ENCODE measurements at places on chromosomes 3 and 15. TPM values are rescaled to one million over a fixed set of nuclear protein-coding genes. Genes with fewer than 3 reads are reported as not detected.

- H3K4me3 ChIP-seq, result no peak overlapping the region
- no peak for DNase-seq
- no peaks in the 10 kb centered on the region for H3K36me3 ChIP-seq
- H3K27ac ChIP-seq, result no peak overlapping the region
- no peaks in the 10 kb centered on the region for H3K27me3 ChIP-seq
These were observed 21.7 kb downstream of the RPLP1 start for GRCh38 chr15:69474291-69474690.

Gene AMIGO3
- 0.35 TPM for total RNA-seq

DNA sequence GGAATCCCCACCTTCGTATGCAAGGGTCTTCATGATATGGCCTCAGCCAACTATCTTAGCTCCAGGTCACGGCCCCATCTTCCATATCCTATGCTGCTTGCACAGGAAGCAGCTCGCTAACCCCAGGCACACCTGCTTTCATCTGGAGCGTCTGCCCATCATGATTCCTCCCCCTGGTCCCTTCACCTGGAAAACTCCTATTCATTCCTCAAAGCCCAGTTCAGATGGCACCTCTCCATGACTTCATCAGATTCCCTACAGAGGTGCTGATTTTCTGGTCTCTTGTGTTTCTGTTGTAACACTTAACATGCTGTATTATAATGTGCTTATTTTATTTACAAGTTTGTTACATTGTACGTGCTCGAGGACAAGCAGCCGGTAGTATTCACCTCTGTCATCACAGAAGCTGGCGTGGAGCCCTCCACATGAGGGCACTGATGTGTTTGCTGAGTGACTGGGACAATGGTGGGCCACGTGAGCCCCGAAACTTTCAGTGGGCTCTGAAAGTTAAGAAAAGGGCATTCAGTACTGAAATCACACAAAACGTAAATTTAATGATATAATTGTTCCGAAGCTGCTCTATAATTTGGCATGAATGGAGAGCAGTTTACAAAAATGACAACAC lies 16.2 kb downstream of the MUC20 start:
- no peak overlapping the region for H3K27ac ChIP-seq
- H3K4me3 ChIP-seq, result no peak overlapping the region
- DNase-seq, result peak; percentile 79
- no peaks in the 10 kb centered on the region for H3K4me1 ChIP-seq
- H3K36me3 ChIP-seq, result peaks cover 17% of the 10 kb centered on the region

GRCh38 chr3:83224101-83224868 lies 1462.8 kb upstream of the GBE1 start:
- DNase-seq, result no peak
- H3K36me3 ChIP-seq, result no peaks in the 10 kb centered on the region
- peaks cover 11% of the 10 kb centered on the region for H3K4me1 ChIP-seq
- H3K27ac ChIP-seq, result no peak overlapping the region
- H3K27me3 ChIP-seq, result no peaks in the 10 kb centered on the region

Gene SLC12A6
- 25.5 TPM for total RNA-seq

GRCh38 chr3:158970006-158970405 lies 168.2 kb downstream of the MFSD1 start:
- H3K27ac ChIP-seq, result no peak overlapping the region
- no peaks in the 10 kb centered on the region for H3K4me1 ChIP-seq
- no peaks in the 10 kb centered on the region for H3K36me3 ChIP-seq
- peaks cover 21% of the 10 kb centered on the region for H3K27me3 ChIP-seq
- DNase-seq, result no peak

GRCh38 chr3:107913701-107914100 lies 177.1 kb downstream of the CD47 start:
- H3K27me3 ChIP-seq, result peaks cover 4% of the 10 kb centered on the region
- no peaks in the 10 kb centered on the region for H3K4me1 ChIP-seq
- DNase-seq, result no peak
- H3K27ac ChIP-seq, result no peak overlapping the region

Gene PP2D1
- total RNA-seq, result not detected

Gene ITIH1
- not detected for total RNA-seq

DNA sequence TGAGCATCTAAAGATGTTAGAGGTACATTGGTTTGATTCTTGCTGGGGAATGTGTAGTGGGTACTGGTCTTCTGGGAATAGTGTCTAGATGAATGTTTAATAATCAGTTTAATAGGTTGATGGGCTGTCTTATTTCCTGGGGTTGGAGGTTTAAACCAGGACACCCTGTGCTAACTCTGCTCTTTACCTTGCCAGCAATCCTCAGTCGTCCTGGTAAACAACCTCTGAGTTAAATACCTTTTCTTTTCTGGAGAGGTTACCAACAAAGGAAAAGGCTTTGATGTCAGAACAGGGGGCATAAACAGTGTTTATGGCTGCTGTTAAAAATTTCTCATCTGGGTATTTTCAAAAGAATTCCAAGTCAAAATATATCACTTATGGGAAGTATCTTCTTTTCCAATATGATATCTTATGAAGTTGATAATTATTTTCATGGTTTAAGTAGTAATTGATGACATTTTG lies 23.5 kb downstream of the MITF start:
- H3K27ac ChIP-seq, result peak overlapping the region; percentile 55
- peaks cover 41% of the 10 kb centered on the region for H3K4me1 ChIP-seq
- no peak overlapping the region for H3K4me3 ChIP-seq
- no peaks in the 10 kb centered on the region for H3K27me3 ChIP-seq
- no peak for DNase-seq

- H3K27me3 ChIP-seq, result peaks cover 2% of the 10 kb centered on the region
- no peak overlapping the region for H3K4me3 ChIP-seq
- H3K4me1 ChIP-seq, result peaks cover 15% of the 10 kb centered on the region
- DNase-seq, result no peak
- no peak overlapping the region for H3K27ac ChIP-seq
- no peaks in the 10 kb centered on the region for H3K36me3 ChIP-seq
These were observed 599.3 kb downstream of the PYDC2 start for GRCh38 chr3:192060160-192060781.

DNA sequence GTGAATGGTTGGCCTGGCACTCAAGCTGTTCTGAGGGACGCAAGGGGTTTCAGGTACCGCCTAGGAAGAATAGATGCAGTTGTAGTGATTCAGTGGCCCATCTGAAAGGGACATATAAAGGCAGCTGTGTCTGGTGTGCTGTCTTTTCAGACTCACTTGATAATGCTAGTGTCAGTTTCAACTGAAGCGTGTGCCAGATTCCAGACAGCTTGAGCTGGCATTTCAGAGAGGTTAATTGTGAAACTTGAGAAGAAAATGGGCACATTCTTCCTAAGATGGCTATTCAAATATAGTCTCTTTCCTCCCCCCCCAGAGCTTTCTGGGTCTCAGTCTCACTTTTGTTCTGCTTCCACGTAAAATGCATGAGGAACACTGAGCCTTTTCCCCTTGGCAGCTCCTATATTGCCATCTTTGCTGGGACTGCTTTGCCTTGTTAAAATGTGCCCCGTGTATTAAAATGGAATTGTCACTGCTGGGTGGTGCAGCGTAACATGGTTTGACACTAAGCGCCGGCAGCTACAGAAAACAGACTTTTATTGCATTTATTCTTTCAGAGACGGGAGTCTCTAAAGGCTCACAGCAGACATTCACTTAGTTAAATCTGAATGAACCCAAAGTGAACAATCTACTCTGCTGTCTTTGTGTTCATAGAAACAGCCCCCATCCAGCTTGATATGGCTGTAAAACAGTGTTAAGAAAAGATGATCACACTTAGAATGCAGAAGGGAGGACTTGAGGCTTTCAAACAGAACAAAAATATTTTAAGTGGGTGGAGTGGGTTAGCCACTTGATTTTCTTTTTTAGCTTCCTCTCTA lies 478.7 kb downstream of the RBMS3 start:
- H3K4me1 ChIP-seq, result peaks cover 88% of the 10 kb centered on the region
- peak overlapping the region; percentile 22 for H3K4me3 ChIP-seq
- H3K27ac ChIP-seq, result peak overlapping the region; percentile 81
- no peaks in the 10 kb centered on the region for H3K36me3 ChIP-seq
- no peaks in the 10 kb centered on the region for H3K27me3 ChIP-seq

GRCh38 chr3:122533480-122533879 lies 18.7 kb upstream of the KPNA1 start:
- H3K27ac ChIP-seq, result no peak overlapping the region
- no peak overlapping the region for H3K4me3 ChIP-seq
- no peak for DNase-seq
- H3K4me1 ChIP-seq, result peaks cover 5% of the 10 kb centered on the region
- H3K27me3 ChIP-seq, result no peaks in the 10 kb centered on the region

DNA sequence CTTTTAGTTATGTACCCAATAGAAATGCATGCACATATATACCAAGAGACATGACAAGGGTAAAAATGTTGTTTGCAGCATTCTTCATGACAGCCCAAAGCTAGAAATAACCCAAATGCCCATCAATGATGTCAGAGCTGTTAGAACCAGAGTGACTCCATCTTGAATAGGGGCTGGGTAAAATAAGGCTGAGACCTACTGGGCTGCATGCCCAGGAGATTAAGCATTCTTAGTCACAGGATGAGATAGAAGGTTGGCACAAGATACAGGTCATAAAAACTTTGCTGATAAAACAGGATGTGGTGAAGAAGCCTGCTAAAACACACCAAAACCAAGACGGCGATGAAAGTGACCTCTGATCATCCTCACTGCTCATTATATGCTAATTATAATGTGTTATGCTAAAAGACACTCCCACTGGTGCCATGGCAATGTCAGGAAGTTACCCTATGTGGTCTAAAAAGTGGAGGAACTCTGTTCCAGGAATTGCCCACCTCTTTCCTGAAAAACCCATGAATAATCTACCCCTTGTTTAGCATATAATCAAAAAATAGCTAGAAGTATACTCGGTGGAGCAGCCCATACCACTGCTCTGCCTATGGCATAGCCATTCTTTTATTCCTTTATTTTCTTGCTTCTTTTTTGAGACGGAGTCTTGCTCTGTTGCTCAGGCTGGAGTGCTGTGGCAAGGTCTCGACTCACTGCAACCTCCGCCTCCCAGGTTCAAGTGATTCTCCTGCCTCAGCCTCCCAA lies 32.9 kb downstream of the ZBTB11 start:
- H3K27ac ChIP-seq, result no peak overlapping the region
- H3K4me1 ChIP-seq, result peaks cover 5% of the 10 kb centered on the region
- peaks cover 6% of the 10 kb centered on the region for H3K36me3 ChIP-seq
- no peak for DNase-seq

DNA sequence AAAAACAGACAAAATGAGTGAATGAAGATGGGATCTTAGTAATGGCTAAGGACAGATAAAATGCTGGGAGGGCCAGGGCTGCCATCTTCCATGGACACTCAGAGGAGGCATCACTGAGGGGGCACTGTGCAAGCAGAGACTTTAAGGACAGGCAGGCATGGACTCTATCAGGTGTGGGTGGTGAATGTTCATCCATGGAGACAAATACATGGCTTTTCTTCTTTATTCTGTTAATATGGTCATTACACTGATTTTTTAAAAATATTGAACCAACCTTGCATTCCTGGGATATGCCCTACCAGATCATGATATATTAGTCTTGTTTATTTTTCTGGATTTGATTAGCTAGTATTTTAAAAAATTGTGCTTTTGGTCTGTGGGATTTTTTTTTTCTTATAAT lies 12.2 kb downstream of the NUP210 start:
- peak; percentile 6 for DNase-seq
- H3K27ac ChIP-seq, result no peak overlapping the region
- H3K36me3 ChIP-seq, result peaks cover 2% of the 10 kb centered on the region
- peaks cover 2% of the 10 kb centered on the region for H3K27me3 ChIP-seq

DNA sequence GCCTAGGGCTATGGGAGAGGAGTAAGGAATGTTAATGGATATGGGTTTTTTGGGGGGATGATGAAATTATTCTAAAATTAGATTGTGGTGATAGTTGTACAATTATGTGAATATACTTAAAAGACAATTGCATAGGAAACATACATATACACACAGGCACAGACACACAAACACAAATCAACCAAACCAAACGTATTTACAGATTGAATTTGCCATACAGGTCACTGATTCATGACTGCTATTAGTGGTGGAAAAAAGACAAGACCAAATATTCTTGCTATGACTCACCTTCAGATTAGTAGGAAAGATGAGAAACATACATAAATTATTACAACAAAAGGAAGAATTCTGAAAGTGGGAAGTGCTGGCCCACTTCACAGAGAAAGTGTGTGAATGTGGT lies 85.3 kb downstream of the C3orf38 start:
- no peak for DNase-seq
- H3K27me3 ChIP-seq, result peaks cover 1% of the 10 kb centered on the region
- no peak overlapping the region for H3K4me3 ChIP-seq
- no peaks in the 10 kb centered on the region for H3K4me1 ChIP-seq

- peaks cover 59% of the 10 kb centered on the region for H3K27me3 ChIP-seq
- no peaks in the 10 kb centered on the region for H3K36me3 ChIP-seq
- no peak overlapping the region for H3K27ac ChIP-seq
- no peak overlapping the region for H3K4me3 ChIP-seq
These were observed 140.9 kb downstream of the TPRA1 start for GRCh38 chr3:127449486-127450212.

GRCh38 chr3:97658668-97659285 lies 105.8 kb upstream of the ARL6 start:
- H3K4me3 ChIP-seq, result no peak overlapping the region
- DNase-seq, result no peak
- H3K27me3 ChIP-seq, result peaks cover 20% of the 10 kb centered on the region
- H3K4me1 ChIP-seq, result no peaks in the 10 kb centered on the region
- no peaks in the 10 kb centered on the region for H3K36me3 ChIP-seq

DNA sequence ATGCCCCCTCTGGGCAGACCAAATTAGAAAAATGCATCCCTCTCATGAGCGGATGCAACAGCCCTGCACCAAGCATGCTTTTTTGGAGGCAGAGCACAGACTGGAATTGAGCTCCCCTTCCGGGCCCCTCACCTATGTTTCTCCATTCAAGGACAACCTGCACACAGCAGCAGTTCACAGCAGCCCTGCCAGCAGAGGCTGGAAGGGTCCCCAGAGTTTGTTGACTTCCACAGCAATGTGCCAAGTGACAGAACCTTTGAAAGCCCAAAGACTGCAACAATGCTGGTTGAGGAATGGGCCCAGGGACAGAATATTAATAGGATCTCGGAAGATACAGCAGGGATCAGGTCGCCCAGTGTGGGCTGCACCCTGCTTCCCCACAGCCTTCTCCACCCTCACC lies 650.4 kb downstream of the FHIT start:
- no peak overlapping the region for H3K4me3 ChIP-seq
- H3K27me3 ChIP-seq, result no peaks in the 10 kb centered on the region
- H3K27ac ChIP-seq, result no peak overlapping the region
- no peak for DNase-seq
- H3K4me1 ChIP-seq, result peaks cover 25% of the 10 kb centered on the region

Data from chondrocyte (in vitro differentiated cells).